ENCODE measurements at places on chromosomes 5 and 9.
A peak's percentile ranks its signal among the peaks of the same experiment; 100 is the strongest.

DNA sequence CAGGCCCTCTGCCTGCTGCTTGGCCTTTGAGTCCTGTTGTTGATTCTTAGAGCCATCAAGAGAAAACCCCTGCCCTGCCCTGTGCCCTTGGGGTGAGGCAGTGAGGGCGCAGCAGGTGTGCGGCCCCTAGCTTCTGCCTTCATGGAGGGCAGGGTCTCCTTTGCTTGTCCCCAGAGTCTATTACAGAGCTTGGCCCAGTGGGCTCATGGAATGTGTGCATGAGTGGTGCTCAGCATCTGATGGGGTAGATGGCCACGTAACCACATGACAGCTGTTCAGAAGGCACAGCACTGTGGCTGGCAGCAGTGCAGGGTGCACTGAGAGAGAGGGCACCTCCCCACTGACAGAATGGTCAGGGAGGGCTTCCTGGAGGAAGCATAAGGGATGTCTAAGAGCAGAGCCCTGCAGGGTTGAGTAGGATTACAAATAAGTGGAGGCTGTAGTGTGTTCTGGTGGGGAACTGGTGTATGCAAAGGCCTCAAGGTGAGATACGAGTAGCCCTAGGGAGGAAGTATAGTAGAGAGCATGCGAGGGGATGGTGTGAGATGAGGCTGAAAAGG lies 70.8 kb downstream of the MACROH2A1 start:
- DNase-seq, result no peak

DNA sequence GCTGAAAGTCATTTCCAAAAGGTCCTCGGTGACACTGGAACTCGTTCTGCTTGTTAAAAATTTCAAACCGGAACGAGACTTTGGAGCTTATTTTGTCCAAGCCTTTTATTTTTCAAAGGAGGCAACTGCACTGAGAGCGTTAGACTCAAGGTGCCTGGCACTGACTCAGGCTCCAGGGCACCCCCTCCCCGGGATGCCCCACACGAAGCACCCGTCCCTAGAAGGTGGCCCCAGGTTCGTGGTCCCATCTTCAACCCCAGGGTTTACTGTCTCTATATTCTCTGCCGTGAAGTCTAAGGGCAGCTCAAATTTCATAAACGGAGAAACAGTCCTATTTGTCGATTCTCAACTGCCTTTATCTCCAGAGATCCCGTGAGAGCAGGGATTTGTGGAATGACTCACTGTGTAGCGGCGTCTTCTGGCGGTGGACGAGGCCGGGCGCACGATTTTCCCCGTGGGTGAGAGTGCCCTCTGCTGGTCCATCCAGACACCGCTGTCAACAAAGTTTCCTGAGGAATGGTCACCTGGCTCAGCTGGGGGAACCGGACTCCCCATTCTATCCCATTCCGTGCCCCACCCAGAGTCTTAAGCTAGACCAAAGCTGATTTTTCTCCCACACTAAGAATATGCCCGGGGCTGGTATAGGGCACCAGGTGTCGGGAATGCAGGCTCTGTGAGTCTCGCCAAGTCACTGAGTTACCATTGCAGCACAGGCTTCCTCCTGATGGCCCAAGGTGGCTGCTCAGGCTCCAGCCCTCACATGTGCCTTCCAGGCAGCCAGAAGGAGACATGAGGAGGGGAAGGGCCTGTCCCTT lies 27.1 kb upstream of the SLC6A19 start:
- DNase-seq, result peak; percentile 51

GRCh38 chr9:123453831-123454321 lies 97.9 kb downstream of the CRB2 start:
- no peak for DNase-seq

DNA sequence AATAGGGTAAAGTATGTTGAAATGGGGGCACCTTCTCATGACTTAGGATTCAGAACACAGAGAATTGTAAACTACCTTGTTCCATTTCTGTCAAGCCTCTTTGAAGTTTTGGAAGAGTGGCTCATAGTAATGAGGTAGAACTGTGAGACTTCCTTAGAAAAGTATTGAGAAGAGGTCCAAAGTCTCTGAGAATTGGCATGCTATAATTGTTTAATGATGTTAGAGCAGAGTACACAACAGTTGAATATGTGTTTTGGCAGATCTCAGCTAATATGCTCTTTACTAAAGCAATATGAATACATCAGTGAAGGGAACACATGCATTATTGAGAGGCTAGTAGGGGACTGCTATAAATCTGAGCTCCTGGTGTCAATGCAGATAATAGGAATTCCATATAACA lies 579.4 kb upstream of the RIOK2 start:
- no peak for DNase-seq

DNA sequence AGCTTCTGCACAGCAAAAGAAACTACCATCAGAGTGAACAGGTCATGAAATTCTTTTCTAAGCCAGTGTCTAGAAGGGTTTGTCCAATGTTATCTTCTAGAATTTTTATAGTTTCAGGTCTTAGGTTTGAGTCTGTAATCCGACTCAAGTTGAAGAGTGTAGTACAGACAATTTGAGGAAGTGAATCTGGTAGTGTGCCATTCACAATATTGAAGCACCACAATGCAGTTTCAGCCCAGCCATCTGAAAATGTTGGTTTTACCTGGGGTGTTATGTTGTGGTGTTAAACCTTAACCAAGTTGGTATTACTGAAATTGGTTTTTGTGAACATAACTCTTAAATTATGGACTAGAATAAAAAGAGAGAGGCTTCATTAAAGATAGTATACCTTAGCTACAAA lies 77.2 kb downstream of the ADAMTS16 start:
- no peak for DNase-seq

DNA sequence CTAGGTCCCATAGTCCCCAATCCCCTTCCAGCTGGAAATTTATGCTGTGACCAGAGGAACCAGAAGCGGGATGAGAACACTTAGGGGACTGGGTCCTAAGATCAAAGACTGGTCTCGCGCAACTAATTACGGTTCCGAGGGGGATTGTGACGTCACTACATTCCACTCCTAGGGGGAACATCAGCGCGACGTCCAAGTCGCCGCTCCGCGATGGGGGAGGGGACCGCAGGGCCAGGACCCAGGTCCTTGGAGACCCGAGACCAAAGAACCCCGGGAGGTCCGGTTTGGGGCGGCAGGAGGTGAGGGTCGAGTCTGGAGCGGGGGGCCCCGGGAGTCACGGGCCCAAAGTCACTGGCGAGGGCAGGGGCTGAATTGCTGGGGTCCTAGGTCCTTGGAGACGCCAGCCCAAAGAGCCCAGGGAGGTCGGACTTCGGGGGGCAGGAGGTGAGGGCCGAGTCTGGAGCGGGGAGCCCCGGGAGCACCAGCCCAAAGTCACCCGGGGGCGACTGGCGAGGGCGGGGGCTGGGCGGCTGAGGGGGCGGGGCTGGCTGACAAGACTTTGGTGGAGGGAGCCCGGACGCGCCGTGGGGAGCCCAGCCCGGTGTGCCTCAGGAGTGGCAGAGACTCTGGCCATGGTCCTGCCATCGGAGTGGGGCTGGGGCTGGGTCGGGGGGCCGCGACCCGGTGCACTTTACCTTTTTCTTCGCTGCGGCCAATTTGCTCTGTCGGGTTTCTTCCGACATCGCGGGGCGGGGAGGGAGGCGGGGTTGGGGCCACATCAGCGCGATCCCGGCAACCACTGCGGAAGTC lies at the start of gene GOLGA2:
Gene GOLGA2, minus strand, starts transcription at position 810 of the 810 bp plus-strand sequence. Its CDS starts 31 bp downstream, at position 779.
- DNase-seq, result peak; percentile 31

DNA sequence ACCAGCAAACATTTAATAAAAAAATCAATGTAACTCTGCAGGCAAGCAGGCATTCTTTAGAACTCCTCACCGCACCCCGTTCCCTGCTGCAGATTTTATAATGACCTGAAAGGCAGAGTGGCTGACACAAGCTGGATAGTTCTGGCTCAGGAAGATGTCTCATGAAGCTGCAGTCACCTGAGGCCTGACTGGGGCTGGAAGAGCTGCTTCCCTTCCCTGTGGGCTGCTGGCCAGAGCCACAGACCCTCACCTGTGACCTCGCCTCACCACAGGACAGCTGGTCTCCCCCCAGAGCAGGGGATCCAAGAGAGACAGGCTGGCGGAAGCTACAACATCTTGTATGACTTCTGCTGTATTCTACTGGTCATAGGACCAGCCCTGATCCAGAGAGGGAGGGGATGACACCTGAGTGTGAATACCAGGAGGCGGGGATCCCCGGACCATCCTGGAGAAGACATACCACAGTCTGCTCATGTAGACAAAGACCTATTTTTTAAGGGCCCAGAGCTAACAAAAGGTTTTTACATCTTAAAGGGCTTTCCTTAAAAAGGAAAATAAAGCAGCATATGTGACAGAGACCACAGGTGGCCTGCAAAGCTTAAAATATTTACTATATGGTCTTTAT lies 43.9 kb downstream of the RAPGEF1 start:
- DNase-seq, result no peak

GRCh38 chr5:97165726-97166125 lies 17.3 kb downstream of the RIOK2 start:
- DNase-seq, result no peak

DNA sequence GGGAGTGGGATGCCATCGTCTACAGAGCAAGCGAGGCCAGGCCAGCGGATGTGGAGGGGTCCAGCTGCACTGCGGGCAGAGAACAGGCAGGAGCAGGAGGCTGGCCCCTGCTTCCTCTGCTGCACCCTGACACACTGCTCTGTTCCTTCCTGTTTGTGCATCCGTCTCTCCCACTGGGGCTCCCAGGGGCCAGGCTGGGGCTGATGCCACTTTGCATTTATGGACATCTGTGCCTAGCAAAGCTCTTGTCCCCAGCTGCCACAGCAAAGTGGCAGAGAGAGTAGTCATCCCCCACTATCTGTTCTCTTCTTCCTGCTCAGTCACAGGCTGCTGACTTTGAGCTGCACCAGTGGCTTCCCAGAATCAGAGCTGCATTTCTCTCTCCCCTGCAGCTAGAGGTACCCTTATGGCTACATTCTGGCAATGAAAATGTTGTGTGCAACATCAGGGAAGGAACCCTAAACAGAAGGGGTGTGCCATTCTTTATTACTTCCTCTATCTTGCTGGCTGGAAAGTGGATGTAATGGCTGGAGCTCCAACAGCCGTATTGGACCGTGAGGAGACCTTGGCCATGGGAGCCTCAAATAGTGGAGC lies 4.2 kb upstream of the NINJ1 start:
- no peak for DNase-seq

- DNase-seq, result no peak
These were observed 7.0 kb downstream of the CDC42SE2 start for GRCh38 chr5:131270809-131271208.

GRCh38 chr9:115118879-115119218 lies 892 bp upstream of the TNC start:
- DNase-seq, result peak; percentile 52

- DNase-seq, result no peak
These were observed 72.4 kb upstream of the CXCL14 start for GRCh38 chr5:135651156-135651555.

GRCh38 chr5:24819841-24820240 lies 175.1 kb upstream of the CDH10 start:
- DNase-seq, result no peak

DNA sequence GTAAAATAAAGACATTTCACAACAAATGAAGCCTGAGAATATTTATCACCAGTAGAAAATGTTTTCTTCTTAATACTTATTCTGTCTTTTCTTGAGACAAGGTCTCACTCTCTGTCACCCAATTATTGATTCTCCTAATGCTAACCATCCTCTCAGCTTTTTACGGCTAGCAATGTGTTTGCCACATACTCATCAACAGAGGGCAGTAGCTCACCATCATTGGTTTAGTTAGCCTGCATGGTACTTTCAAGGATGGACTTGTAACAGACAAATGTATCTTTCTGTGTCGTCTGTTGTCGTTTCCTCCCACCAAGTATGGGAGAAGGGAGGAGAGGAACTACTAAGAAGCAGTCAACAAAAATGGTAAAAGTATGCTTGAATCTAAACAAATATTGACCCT lies 5.9 kb upstream of the ACO1 start:
- no peak for DNase-seq

- DNase-seq, result no peak
These were observed 9.4 kb upstream of the LMX1B start for GRCh38 chr9:126604059-126605055.

DNA sequence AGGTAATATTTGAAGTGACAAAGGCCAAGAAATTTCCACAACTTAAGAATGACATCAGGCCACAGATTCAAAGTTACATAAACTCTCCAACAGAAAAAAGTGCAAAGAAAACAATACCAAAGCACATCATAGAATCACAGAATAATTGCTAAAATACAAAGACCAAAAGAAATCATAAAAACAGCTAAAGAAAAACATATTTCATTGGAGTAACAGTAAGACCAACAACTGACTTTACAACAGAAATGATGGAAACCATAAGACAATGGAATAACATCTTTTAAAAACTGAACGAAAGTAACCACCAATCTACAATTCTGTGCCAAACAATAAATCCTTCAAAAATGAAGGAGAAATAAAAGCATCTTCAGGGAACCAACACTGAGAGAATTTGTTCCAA lies 38.3 kb downstream of the ZDHHC21 start:
- peak; percentile 48 for DNase-seq

DNA sequence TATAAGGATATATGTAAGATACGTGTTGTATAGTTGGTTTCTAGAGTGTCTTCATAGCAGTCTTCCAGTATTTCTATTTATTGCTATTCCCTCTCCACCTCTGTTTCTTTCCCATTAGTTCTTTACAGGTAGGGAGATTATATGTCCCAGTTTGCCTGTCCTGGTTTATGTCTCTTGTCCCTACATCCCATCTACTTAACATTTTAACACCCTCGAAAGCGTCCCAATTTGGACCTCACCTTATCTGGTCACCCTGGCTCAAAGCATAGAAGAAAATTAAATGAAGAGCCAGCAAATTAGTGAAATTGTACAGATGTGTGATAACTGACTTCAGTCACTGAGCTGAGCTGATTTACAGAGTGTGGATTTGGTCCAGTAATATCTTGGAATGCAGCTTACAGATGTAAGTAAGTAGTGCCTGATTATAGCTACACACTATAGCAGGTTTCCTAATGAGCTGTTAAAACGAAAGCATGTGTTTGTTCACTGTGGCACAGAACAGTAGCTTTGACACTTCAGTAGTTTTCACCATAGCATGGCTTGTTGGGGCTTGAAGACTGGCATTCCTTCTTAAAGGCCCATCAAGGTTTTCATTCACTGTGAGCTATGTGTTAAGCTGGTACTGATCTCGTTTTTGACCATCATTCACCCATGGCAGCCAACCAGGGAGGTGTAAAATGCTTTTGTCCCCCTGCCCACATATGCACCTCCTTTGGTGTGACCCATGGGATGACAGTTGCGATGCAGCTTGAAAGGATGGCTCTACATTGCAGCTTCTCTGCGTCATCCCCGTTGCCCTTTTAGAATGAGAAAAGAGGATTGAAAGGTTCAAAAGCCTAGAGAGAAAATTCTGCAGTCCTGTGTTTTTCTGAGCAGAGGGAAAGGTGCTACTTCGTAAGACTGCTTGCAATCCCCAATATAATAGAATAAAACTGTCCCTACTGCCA lies 192.1 kb upstream of the DMRT1 start:
- no peak for DNase-seq

- no peak for DNase-seq
These were observed 52.4 kb downstream of the FSTL4 start for GRCh38 chr5:133559960-133560359.
